ENCODE measurements at places on chromosomes 4 and X. TPM values are rescaled to one million over a fixed set of nuclear protein-coding genes. Genes with fewer than 3 reads are reported as not detected.

DNA sequence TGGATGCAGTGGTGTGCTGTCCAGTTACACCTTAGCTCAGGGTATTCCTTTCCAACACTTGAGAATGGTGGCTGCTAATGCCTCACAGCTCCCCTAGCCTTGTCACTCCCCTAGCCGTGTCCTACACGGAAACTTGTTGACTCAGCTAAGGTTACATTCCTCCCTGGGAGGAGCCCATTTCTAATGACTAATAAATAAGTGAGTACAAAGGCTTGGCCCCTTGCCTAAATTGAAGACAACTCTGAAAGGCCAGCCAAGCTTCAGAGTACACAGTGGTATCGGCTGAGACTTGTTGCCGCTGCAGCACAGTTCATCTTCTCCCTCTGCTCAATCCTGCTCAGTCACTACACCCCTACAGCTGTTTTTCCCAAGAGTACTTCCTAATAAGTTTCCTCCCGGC is 21.2 kb upstream of the SLC25A31 start:
- no peaks in the 10 kb centered on the region for H3K27me3 ChIP-seq
- DNase-seq: peak; percentile 65
- H3K4me3 ChIP-seq: no peak overlapping the region
- H3K4me1 ChIP-seq: peaks cover 5% of the 10 kb centered on the region

- H3K27ac ChIP-seq: no peak overlapping the region
- no peaks in the 10 kb centered on the region for H3K4me1 ChIP-seq
- no peaks in the 10 kb centered on the region for H3K27me3 ChIP-seq
- no peaks in the 10 kb centered on the region for H3K36me3 ChIP-seq
- DNase-seq: no peak
Measured at GRCh38 chrX:39740078-39740477, 357.7 kb downstream of the BCOR start.

DNA sequence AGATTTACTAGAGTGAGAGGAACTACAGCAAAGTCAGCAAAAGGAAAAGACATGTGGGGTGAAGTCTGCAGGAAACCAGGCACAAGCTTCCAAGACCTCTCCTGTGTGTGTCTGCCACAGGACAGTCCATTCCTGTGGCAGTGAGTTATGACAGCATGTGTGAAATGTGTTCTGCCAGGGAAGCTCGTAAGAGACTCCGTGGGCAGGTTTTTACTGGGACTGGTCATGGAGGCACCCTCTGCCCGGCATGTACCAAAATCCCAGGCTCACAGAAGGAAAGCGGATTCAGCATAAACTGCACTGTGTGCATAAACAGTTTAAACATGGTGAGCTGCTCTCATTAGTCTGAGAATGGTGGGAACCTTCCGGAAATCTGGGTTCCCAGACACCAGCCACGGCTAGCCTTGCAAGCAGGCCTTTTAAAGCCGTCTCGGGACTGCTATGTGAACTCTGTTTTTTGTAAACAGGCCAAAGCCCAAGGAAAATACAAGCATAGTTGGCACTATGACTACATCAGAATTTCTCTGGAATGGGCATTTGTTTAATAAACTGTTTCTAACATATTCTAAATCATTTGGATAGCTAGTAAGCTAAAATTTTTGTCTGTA is 288.5 kb downstream of the TENM3 start:
- no peaks in the 10 kb centered on the region for H3K4me1 ChIP-seq
- no peak overlapping the region for H3K27ac ChIP-seq

- no peak for DNase-seq
- H3K4me3 ChIP-seq: no peak overlapping the region
- no peaks in the 10 kb centered on the region for H3K27me3 ChIP-seq
- no peaks in the 10 kb centered on the region for H3K4me1 ChIP-seq
- H3K27ac ChIP-seq: no peak overlapping the region
Measured at GRCh38 chr4:176864238-176864637, 71.5 kb upstream of the VEGFC start.

- H3K36me3 ChIP-seq: no peaks in the 10 kb centered on the region
- no peaks in the 10 kb centered on the region for H3K4me1 ChIP-seq
- H3K27ac ChIP-seq: no peak overlapping the region
- H3K27me3 ChIP-seq: no peaks in the 10 kb centered on the region
Measured at GRCh38 chr4:36164900-36165630, 79.2 kb downstream of the ARAP2 start.

DNA sequence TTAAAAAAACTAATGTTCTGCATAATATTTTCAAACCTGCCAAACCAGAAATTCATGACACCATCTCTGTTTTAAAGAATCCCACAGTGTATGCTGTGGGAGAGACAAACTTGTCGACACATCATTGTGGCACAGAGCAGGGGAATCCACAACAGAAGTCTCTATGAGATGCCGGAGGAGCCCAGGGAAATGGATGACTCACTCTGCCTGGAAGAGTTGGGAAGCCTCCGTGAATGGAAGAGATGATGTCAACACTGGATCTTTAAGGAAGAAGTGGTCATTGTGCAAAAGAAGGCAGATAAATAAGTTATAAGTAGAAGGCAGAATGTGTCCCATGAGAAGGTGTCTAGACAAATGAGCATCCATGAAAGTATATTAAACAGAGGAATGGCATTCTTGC is 595.1 kb downstream of the RAB28 start:
- H3K36me3 ChIP-seq: no peaks in the 10 kb centered on the region
- peaks cover 2% of the 10 kb centered on the region for H3K4me1 ChIP-seq
- no peak overlapping the region for H3K4me3 ChIP-seq
- DNase-seq: no peak

GRCh38 chr4:152572417-152573086 is 36.7 kb upstream of the FBXW7 start:
- no peak overlapping the region for H3K4me3 ChIP-seq
- DNase-seq: no peak
- H3K27ac ChIP-seq: no peak overlapping the region
- H3K4me1 ChIP-seq: peaks cover 13% of the 10 kb centered on the region
- H3K27me3 ChIP-seq: no peaks in the 10 kb centered on the region

- no peak overlapping the region for H3K4me3 ChIP-seq
- no peaks in the 10 kb centered on the region for H3K36me3 ChIP-seq
- no peak overlapping the region for H3K27ac ChIP-seq
- H3K4me1 ChIP-seq: peaks cover 9% of the 10 kb centered on the region
- no peaks in the 10 kb centered on the region for H3K27me3 ChIP-seq
- no peak for DNase-seq
Measured at GRCh38 chr4:47270201-47270888, 193.2 kb downstream of the COMMD8 start.

- H3K27ac ChIP-seq: no peak overlapping the region
- H3K4me3 ChIP-seq: no peak overlapping the region
- H3K27me3 ChIP-seq: no peaks in the 10 kb centered on the region
Measured at GRCh38 chrX:89053223-89053622, 306.2 kb downstream of the CPXCR1 start.

DNA sequence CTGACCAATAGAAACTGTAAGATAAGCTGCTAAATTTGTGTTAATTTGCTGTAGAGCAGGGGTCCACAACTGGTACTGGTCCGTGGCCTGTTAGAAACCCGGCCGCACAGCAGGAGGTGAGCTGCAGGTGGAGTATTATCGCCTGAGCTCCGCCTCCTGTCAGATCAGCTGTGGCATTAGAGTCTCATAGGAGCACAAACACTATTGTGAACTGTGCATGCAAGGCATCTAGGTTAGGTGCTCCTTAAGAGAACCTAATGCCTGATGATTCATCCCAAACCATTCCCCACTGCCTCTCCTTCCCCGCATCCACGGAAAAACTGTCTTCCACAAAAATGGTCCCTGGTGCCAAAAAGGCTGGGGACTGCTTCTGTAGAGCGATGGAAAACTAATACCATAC is 19.7 kb downstream of the FBXW7 start:
- no peaks in the 10 kb centered on the region for H3K4me1 ChIP-seq
- no peak for DNase-seq
- no peak overlapping the region for H3K4me3 ChIP-seq
- no peak overlapping the region for H3K27ac ChIP-seq
- H3K27me3 ChIP-seq: no peaks in the 10 kb centered on the region

GRCh38 chr4:152063621-152064240 is 302.9 kb upstream of the GATB start:
- H3K4me3 ChIP-seq: no peak overlapping the region
- no peaks in the 10 kb centered on the region for H3K36me3 ChIP-seq
- DNase-seq: no peak

DNA sequence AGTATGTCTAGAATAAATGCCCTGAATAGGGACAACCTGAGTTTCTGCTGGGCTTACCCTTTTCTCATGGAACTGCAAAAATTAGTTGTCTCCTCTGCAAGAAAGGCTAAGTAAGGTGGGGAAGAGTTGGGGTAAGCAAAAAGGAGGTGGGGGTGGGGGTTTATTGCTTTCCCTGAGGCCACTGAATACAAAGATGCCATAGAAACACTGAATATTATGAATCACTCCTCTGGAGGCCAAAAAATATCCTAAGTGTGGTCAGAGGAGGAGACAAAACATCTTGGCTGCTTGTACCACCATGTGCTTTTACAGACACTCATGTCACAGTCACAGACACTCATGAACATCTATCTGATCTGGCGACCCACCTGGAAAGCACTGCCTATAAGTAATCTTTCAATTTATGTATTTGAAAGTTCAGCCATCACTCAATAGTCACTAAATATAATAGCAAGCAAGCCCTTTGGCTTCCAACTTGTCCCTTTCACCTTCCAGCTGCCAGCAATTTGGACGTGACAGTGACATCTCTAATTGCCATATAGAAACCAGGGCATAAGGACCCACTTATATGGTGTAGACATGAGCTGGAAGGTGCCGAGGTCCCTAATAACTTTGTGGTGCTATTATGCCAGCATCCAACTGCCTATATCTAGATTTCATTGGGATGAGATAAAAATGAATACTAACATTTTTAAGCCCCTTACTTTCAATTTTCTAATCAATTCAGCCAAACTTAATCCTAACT is 122.7 kb upstream of the CBR4 start:
- H3K27ac ChIP-seq: no peak overlapping the region
- H3K27me3 ChIP-seq: no peaks in the 10 kb centered on the region
- no peak for DNase-seq
- peaks cover 16% of the 10 kb centered on the region for H3K4me1 ChIP-seq
- H3K4me3 ChIP-seq: no peak overlapping the region

DNA sequence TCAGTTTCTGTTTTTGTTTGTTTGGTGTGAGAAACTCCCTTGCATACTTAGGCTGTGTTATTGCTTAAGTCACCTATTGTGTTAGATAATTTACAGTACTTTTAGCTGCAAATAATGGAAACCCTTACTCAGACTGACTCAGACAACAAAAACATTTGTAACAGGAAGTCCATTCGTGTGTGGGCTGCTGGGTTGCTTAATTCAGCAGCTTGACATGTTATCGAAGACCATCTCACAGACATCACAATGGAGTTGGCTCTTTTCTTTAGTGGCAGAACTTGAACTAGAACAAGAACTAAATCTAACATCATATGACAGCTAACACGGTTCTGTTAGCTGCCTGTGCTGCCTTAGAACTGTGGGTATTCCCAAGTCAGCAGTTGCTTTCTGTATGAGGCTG is 9.9 kb upstream of the GABRE start:
- no peaks in the 10 kb centered on the region for H3K27me3 ChIP-seq
- H3K36me3 ChIP-seq: no peaks in the 10 kb centered on the region
- peaks cover 76% of the 10 kb centered on the region for H3K4me1 ChIP-seq

DNA sequence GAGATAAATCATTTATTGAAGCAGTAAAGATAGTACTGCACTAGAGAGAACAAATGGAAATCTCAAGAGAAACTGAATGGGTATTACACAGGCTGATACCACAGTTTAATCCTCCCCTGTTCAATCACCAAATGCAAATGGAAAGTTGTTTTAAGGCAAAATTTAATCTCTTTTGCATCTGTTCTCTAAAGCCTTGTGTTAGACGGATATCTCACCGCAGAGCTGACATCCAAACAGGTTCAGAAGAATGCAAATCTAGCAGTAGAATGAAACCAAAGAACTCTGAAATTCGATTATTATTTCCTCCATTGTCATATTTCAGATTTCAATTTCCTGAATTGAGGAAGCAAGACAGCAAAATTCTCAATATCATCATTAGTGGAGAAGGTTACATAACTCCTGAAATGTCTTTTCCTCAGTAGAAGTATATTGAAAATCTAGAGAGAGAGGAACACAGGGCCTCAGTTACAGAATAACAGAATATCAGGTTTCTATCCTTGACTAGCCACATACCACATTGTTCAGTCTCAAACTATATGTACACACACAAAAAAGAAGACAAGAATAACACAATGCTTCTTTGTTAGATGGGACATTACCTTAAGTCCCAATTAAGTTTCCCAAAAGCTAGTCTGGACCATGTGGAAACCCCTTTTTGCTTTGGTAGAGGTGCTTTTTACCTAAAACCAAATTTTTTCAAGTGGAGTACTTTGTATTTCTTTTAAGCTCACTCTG is 94.1 kb upstream of the BANK1 start:
- DNase-seq: no peak
- H3K27ac ChIP-seq: no peak overlapping the region
- no peaks in the 10 kb centered on the region for H3K36me3 ChIP-seq

GRCh38 chr4:118834960-118835569 is 861 bp downstream of the SEC24D start:
- H3K36me3 ChIP-seq: peaks cover 22% of the 10 kb centered on the region
- peaks cover 49% of the 10 kb centered on the region for H3K4me1 ChIP-seq
- peak; percentile 87 for DNase-seq
- peak overlapping the region; percentile 84 for H3K27ac ChIP-seq
- H3K4me3 ChIP-seq: peak overlapping the region; percentile 97

- no peaks in the 10 kb centered on the region for H3K4me1 ChIP-seq
- no peak overlapping the region for H3K4me3 ChIP-seq
- DNase-seq: no peak
Measured at GRCh38 chrX:6374556-6374955, 145.9 kb upstream of the NLGN4X start.

DNA sequence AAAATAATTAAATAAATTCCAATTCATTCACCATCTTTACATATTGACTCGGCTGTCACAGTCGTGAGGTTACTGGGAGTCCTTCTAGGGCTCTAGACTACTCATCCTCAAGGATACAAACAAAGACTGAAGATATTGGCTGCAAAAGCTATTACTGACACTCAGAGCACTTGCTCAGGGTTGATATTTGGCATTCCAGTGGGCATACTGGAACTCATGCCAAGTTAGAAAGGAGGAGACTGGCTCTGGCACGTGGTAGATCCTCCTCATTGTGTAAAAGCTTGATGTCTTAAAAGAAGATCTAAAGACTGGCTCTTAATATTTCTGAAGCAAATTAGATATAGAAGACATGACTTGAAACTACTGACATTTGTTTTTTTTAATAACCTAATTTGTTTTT is 172.7 kb downstream of the GPM6A start:
- DNase-seq: no peak
- H3K27me3 ChIP-seq: no peaks in the 10 kb centered on the region
- H3K27ac ChIP-seq: no peak overlapping the region
- no peaks in the 10 kb centered on the region for H3K36me3 ChIP-seq
- H3K4me3 ChIP-seq: no peak overlapping the region

GRCh38 chr4:185817403-185817818 is 5.4 kb upstream of the SORBS2 start:
- H3K27ac ChIP-seq: no peak overlapping the region
- no peaks in the 10 kb centered on the region for H3K27me3 ChIP-seq
- DNase-seq: peak; percentile 45
- H3K4me3 ChIP-seq: no peak overlapping the region
- H3K36me3 ChIP-seq: no peaks in the 10 kb centered on the region

- H3K4me3 ChIP-seq: no peak overlapping the region
- DNase-seq: peak; percentile 17
- H3K27ac ChIP-seq: no peak overlapping the region
- no peaks in the 10 kb centered on the region for H3K36me3 ChIP-seq
Measured at GRCh38 chr4:121370729-121371325, 10.0 kb downstream of the QRFPR start.

CEP135 gene
- 8.4 TPM for total RNA-seq

SPANXD gene
- not detected for total RNA-seq

FAM9C gene
- not detected for total RNA-seq

SPARCL1 gene
- total RNA-seq: 0.04 TPM

IL1RAPL1 gene
- not detected for total RNA-seq

ARR3 gene
- not detected for total RNA-seq

XAGE2 gene
- not detected for total RNA-seq

SPANXC gene
- not detected for total RNA-seq

KLKB1 gene
- 0.59 TPM for total RNA-seq

ARSJ gene
- not detected for total RNA-seq
